ENCODE measurements at places on chromosomes 7 and 10. TPM values are rescaled to one million over a fixed set of nuclear protein-coding genes. Genes with fewer than 3 reads are reported as not detected.

DNA sequence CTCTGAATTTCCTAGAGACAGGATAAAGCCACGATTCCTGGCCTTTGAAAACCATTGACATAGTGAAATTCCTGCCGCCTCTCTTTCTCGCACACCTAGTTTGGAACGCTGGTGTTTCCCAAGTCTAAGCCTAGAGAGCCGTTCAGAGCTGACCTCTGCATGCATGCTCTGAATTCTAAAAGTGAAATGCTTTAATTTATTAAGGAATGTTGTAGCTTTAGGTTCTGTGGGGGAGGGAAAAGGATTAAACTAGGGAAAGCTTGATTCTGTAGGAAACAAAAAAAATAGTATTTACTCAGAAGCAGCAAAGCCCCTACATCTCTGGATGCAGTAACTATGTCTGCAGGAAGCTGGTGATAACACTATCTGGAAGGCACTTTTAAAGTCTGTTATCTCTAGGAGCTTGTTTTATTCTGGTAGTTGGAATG, 27.3 kb downstream of the PFKP start:
- DNase-seq, result no peak

Gene CDNF
- total RNA-seq, result 0.29 TPM

GRCh38 chr7:157357129-157358040, 20.6 kb downstream of the DNAJB6 start:
- no peak for DNase-seq

Gene PURB
- total RNA-seq, result 10.4 TPM

DNA sequence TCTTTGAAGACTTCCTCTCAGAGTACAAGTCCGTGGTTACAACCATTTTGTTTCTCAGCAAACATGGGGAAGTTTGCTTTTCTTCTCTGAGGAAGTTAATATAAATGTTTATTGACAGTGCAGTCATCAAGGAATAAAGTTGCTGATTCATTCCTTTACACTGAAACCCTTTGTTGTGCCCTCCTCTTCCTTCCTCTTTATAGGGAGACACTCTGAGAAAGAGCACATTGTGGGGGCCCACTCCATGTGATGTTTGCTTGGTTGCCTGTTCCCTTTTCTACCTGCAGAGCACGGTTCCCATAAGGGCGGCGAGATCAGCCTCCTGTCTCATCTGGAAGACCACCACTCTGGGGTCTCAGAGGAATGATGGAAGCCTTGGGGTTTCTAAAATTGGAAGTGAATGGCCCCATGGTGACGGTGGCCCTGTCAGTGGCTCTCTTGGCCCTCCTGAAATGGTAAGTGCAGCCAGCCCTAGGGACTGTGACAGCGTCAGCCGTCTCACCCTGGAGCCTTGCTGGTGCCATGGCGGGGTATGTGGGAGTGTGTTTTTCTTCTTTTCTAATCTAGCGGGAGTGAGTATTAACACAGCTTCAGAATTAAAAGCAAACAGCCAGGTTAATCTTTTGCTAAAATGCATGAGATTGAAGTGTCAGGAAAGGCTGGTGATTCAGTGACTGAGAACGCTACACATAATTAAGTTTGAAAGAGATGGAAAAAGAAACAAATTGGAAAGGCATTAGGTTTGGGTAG, at the start of gene TBXAS1:
Gene TBXAS1, plus strand, starts transcription at position 240 of the 750 bp plus-strand sequence. Its CDS starts 127 bp downstream, at position 367.
- no peak for DNase-seq

Gene GBX1
- not detected for total RNA-seq

Gene CCDC3
- 21.3 TPM for total RNA-seq

Gene EBF3
- not detected for total RNA-seq

DNA sequence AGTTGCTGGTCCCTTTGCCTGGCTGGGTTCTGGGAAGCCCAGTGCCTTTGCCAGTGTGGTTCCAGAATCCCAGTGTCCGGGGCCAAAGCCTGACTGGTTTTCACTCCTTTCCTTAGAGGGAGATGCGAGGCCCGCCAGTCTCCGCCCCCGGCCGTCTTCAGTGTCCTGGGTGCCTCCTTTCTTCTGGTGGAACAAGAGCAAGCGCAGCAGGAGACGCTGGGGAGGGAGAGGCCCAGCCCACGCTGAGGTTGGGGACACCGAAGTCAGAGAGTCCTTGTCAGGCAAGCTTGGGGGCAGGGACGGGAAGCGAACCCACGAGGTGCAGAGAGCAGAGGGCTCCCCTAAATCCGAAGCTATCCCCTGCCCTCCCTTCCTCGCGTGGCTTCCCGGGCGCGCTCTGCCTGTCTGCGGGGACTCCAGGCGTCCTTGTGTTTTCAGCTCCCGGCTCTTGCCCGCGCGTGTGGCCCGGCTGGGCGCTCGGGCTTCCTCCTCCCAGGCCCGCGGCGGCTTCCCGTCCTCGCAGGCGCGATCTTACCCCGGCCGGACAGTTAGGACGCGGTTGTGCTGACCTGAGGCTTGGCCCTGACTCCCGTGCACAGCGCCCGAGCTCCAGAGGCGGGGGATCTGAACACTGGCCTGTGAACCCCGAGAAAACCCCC, 60.6 kb upstream of the UBE3C start:
- DNase-seq, result no peak

Gene SCIN
- 0.37 TPM for total RNA-seq

DNA sequence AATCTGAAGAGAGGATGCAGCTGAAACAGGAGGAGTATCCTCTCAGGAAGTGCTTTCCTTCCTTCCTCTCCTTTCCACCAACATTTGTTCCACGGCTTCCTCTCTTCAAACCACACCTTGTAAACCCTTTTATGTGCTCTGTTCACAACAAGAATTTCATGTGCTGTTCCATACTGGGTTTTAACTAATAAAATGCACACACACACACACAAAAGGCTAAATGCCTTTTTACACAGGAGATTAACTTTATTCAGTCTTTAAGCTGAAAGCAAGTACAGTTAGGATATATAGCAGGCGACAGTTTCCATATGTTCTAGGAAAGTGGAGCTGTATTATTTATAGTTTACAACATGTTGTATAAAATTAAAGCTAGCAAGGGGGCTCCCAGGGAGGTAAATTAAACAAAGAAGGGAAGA, 106.7 kb downstream of the REEP3 start:
- no peak for DNase-seq

All from SJSA1 (cell line).